ENCODE measurements at places on chromosomes 16 and 17.

DNA sequence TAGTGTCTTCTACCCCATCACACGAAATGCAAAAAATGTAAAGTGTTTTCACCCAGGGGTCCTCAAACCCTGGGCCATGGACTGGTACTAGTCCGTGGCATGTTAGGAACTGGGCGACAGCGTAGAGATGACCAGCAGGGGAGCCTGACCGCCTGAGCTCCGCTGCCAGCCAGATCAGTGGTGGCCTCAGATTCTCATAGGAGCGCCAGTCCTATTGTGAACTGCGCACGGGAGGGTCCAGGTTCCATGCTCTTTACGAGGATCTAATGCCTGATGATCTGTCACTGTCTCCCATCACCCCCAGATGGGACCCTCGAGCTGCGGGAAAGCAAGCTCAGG, 4.5 kb downstream of the SCARF1 start:
- no peak for DNase-seq

GRCh38 chr16:53100889-53101288, 46.1 kb downstream of the CHD9 start:
- DNase-seq, result no peak

GRCh38 chr16:8571061-8571596, 19.2 kb downstream of the TMEM114 start:
- DNase-seq, result no peak

GRCh38 chr17:45790296-45790922, 6.3 kb downstream of the CRHR1 start:
- DNase-seq, result no peak

- no peak for DNase-seq
Measured at GRCh38 chr17:73575470-73576221, 68.6 kb downstream of the SDK2 start.

GRCh38 chr17:41664172-41664457, 24.6 kb upstream of the EIF1 start:
- DNase-seq, result no peak
